ENCODE measurements at places on chromosomes 5 and 9.

- no peak for DNase-seq
These were observed 13.2 kb downstream of the ATOX1 start for GRCh38 chr5:151745071-151745705.

- DNase-seq = no peak
These were observed 293.3 kb downstream of the CSNK1G3 start for GRCh38 chr5:123805300-123805699.

DNA sequence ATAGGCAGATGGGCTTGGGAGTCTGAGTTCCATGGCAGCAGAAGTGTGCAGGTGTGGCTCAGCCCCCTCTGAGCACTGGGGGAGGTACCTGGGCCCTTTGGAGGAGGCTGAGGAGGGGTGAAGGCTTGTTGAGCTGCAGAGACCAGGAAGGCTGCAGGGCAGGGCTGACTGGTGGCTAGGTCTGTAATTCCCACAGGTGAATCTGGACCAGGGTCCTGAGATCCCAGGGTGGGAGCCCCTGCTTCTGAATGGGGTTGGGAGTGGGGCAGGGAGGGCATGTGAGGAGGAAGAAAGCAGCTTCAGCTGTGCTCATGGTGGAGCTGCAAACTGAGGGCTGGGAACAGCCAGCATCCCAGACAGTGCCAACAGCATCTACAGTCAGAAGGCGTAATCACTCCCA is 111.1 kb downstream of the CACNA1B start:
- DNase-seq = no peak

- DNase-seq = no peak
These were observed 178.4 kb downstream of the FANCC start for GRCh38 chr9:95139126-95139525.

- no peak for DNase-seq
These were observed 149.0 kb downstream of the RANBP17 start for GRCh38 chr5:171010816-171011215.

GRCh38 chr5:91224969-91225368 is 158.1 kb downstream of the ARRDC3 start:
- no peak for DNase-seq

- no peak for DNase-seq
These were observed 52.9 kb upstream of the SLC28A3 start for GRCh38 chr9:84393266-84393950.

GRCh38 chr9:71168418-71168817 is 47.0 kb upstream of the TRPM3 start:
- no peak for DNase-seq

- DNase-seq = no peak
These were observed 7.4 kb downstream of the NR2F1-AS1 start for GRCh38 chr5:93573354-93574351.

DNA sequence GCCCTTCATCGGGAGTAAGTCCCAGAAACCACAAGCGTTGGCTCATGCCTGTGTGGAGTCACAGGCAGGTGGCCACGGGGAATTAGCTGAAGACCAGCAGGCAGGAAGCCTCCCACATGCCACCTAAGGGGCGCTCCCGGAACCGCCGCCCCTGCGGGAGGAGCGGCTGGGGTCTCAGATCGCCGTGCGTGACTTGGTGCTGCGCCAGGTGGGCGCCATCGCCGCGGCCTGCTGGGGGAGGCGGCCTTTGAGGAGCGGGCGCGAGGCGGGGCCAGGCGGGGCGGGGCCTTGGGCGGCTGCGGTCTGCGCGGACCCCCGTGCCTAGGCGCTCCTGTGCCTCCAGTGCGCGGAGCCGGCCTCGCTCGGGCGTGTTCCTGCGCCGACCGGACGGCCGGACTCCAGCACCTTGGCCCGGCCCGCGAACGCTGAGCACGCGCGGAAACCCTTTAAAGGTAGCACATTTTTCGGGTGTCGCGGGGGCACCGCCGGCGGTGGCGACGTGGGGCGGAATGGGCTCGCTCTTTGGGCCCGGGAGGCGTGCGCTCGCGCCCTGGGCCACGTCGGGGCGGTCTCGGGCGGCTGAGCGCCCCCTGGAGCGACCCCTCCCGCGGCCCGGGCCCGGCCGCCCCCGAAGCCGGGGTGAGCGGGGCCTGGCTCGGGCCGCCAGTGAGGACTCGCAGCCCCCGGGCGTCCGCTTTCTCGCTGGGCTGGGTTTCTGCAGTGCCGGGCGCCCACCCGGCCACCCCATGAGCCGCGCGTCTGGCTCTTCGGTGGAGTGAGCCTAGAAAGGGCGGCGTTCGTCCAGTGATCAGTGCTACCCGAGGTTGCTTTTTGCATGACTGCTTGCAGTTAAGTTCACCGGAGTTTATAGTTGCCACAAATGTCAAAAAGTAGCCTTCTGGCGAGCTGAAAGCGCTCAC is 24.5 kb downstream of the LECT2 start:
- DNase-seq = no peak

DNA sequence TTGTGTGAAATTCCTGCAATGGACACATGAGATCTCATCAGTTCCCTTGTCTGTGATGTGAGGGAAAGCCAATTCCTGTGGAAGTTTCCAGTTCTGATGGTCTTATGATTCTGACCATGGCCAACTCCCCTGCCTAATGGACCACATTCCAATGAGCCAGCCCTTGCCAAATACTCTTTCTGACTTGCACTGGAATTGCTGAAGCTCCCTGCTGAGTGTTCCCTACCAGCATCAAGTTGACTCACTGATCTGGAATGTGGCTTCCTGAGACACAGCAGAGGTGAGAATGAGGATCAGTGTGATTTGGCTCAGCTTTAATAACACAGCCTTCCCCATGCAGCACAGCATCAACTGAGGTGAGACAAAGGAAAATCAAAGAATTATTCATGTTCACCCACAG is 427.8 kb downstream of the KDM4C start:
- no peak for DNase-seq

- no peak for DNase-seq
These were observed 171.5 kb downstream of the EDIL3 start for GRCh38 chr5:84213212-84213611.

- no peak for DNase-seq
These were observed 21.0 kb downstream of the EXOC3 start for GRCh38 chr5:463952-464351.

DNA sequence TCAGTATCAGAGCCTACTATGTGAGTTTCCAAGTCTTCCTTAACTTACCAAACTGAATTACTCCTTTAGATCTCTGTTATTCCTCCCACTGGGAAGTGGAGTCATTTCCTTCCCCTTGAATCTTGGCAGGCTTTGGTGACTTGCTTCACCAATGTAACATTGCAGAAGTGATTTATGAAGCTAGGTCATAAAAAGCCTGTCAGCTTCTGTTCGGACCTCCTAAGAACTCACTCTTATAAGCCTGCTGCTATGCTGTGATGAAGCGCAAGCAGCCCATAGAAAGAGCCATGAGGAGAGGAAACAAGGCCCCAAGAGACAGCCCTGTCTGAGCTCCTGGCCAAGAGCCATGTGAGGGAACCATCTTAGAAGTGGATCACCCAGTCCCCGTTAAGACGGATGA is 14.2 kb upstream of the FOXB2 start:
- no peak for DNase-seq

GRCh38 chr5:172362755-172363154 is 79.2 kb upstream of the UBTD2 start:
- DNase-seq = no peak

DNA sequence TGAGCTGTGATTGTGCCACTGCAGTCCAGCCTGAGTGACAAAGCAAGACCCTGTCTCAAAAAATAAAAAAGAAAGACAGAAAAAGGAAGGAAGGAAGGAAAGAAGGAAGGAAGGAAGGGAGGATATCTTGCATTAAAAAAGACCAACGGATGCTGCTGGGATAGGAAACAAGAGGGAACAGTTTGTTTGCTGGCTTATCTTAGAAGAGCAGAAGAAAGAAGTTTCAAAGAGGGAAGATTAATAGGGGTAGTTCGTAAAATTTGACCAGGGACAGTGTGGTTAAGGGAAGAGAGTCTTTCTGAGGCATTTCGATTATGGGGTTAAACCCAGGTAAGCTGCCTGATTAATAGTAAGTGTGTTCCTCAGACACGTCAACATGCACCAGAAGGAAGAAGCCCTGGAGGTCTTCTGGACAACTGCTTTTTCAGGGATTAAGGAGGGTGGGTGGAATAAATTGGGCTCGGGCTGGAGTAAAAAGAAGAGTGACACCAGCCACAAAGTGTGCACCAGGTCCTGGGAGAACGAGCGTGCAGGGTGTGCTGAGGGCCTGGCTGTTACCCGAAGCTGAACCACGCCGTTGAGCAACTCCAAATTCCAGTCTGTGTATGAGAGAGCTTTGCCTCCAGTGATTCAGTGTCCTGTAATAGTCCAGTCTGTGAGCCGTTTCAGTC is 24.8 kb downstream of the FYB1 start:
- DNase-seq = no peak

GRCh38 chr9:79152306-79152705 is 419.5 kb upstream of the TLE4 start:
- no peak for DNase-seq

DNA sequence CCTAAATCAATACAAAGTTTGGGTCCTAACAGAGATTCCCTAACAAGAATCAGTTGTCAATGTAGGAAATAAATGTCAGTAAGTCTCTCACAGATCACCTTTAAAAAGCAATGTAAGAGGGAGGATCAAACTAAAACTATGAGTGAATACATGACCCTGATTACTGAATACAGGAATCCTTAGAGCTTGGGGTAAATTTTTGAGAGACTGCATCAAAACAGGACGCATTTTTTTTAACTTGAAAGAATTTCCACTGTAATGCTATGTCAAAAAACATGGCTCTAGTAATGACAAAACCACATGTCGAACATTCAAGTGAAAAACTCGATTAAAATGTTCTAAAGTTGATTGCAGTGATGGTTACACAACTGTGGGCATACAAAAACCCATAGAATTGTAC is 21.9 kb downstream of the ZDHHC21 start:
- no peak for DNase-seq

DNA sequence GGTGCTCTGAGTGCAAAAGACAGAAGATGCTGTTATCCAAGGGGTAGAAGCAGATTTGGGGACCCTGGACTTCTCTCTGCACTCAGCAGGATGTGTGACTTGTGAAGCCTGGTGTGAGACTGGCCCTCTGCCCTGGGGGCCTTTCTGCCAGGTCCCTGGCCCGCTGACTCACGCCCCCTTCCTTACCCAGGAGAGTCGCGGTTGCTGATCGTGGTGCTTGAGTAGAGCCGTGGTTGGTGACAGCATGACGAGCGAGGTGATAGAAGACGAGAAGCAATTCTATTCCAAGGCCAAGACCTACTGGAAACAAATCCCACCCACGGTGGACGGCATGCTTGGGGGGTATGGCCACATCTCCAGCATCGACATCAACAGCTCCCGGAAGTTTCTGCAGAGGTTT is 6.5 kb downstream of the NTMT1 start:
- DNase-seq = no peak

- no peak for DNase-seq
These were observed 147.4 kb downstream of the TRIM36 start for GRCh38 chr5:115022303-115022702.

- no peak for DNase-seq
These were observed 342.6 kb upstream of the CCNH start for GRCh38 chr5:87755360-87755759.

DNA sequence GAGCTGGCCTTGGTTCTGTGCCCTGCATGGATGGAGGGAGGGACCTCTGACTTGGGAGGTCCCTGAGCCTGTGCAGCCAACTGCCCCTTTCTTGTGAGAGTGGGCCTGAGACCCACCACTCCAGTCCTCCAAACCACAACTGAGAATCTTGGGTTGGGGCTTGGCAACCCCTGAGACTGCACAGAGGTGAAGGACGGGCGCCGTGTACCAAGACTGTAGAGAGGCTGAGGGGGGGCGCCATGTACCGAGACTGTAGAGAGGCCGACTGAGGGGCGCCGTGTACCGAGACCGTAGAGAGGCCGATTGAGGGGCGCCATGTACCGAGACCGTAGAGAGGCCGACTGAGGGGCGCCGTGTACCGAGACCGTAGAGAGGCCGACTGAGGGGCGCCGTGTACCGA is 59.3 kb upstream of the CACNA1B start:
- DNase-seq = no peak

DNA sequence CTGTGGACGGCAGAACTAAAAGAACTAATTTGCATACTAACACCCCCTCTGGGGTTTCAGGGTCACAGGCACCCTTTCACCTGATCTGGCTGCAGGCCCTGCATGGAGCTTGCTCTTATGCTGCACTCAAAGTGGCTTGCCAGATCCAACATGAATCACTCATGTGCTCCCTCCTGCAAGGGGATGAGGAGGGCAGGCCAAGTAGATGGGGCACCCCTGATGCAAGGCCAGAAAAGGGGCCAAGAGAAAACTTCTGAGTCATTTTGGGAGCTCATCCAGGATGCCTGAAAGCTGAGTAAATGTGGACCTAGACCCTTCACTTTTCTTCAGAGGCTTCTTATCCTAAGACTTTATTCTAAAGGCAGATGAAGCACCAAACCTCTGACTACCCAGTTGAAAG is 558.5 kb upstream of the PTGER4 start:
- no peak for DNase-seq

GRCh38 chr9:18610956-18611355 is 137.0 kb downstream of the ADAMTSL1 start:
- DNase-seq = no peak

- no peak for DNase-seq
These were observed 13.4 kb downstream of the COL23A1 start for GRCh38 chr5:178576591-178577351.

DNA sequence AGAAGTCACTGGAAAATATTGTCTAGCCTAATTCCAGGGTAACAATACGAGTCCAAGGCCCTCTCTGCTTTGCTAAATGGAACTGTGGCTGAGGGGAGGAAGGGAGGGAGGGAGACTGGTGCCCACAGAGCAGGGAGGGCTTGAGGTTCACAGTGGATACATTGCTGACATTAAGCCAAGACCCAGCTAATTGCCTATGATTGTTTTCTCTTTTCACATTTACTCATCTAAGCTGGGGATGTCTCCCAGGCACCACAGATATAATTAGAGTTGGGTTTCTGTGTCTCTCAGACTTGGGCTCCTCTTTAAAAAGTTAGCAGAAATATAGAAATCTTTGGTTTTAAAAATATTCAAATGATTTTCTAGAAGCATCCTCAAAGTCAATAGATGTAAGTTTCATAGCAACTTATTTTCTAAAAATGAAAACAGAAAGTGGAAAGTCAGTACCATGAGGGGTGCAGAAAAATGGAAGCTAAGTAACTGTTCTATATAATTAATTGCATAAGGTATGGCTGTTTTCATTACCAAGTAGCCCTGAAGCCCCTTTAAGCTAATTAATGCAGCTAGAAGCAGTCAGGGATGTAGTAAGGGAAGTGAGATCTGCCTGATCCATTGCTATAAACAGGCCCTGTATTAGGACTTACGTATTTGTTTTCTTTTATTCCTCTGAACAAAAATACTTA is 259.8 kb downstream of the NDUFS4 start:
- no peak for DNase-seq
